ENCODE measurements at places on chromosomes 4 and X.

- no peak for DNase-seq
Measured at GRCh38 chr4:38192516-38192915, 232.3 kb downstream of the PTTG2 start.

DNA sequence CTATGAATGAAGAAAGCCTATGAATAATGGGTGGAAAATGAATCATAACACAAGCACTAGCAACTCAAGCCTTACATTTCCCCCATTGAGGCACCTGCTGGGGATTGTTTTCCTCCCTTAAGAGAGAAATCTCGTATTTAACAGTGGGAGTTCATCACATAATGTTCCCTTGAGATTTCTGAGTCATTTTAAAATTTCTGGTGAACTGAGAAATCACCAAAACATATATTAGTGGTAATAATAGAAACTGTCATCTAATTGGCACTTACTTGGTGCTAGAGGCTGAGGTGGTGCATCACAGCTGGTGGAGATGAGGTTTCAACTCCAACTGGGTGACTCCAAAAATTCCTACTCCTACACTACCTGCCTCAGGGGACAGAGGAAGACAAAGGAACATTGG lies 561.3 kb upstream of the LCORL start:
- no peak for DNase-seq

GRCh38 chr4:168722391-168722790 lies 225.5 kb downstream of the PALLD start:
- DNase-seq, result no peak

GRCh38 chr4:127194281-127194680 lies 438.5 kb upstream of the INTU start:
- no peak for DNase-seq

DNA sequence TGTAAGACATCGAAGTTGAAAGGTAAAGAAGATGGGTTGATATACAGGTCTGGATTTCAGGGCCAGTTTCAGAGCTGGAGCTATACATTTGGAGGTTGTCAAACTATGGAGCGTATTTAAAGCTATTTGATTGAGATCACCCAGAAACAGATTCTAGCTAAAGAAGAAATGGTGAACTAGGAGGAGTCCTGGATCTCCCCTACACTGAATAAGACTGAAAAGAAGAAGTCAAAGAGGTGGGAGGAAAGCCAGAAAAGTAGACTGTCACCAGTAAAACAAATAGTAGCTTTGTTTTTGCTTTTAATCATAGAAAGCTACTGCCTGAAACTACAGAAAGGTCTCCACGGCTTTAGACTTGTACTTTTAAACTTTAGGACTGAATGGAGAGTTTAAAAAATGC lies 5.0 kb upstream of the NDP start:
- no peak for DNase-seq

GRCh38 chr4:41174444-41174843 lies 39.9 kb downstream of the APBB2 start:
- no peak for DNase-seq

- DNase-seq, result peak; percentile 81
Measured at GRCh38 chrX:110002300-110003166, at the start of gene TMEM164. TMEM164 (plus strand) TSS chrX:110003114; CDS start chrX:110003775, 661 bp downstream.

- DNase-seq, result peak; percentile 23
Measured at GRCh38 chrX:23493941-23494374, 159.3 kb downstream of the PTCHD1 start.

- DNase-seq, result no peak
Measured at GRCh38 chr4:41177016-41177415, 37.3 kb downstream of the APBB2 start.

DNA sequence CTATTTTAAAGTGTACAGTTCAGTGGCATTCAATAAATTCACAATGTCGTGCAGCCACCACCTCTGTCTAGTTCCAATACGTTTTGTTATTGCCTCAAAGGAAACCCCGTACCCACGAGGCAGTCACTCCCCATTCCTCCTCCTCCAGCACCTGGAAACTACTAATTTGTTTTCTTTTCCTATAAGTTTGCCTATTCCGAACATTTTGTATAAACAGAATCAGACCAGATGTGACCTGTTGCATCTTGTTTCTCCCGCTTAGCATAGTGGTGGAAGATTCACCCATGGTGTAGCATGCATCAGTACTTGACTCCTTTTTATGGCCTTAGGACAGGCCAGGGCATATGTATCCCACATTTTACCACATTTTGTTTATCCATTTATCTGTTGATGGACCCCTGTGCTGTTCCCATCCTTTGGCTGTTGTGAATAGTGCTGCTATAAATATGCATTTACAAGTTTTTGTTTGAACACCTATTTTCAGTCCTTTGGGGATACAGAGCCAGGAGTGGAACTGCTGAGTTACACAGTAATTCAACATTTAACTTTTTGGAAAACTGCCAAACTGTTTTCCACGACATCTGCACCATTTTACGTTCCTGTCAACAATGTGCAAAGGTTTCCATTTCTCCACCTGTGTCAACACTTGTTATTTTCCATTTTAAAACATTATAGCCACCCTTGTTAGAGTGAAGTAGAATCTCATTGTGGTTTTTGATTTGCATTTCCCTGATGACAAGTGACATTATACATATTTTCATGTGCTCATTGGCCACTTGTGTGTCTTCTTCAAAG lies 57.8 kb upstream of the STX18 start:
- DNase-seq, result no peak

GRCh38 chr4:30952526-30953219 lies 232.5 kb downstream of the PCDH7 start:
- DNase-seq, result no peak

DNA sequence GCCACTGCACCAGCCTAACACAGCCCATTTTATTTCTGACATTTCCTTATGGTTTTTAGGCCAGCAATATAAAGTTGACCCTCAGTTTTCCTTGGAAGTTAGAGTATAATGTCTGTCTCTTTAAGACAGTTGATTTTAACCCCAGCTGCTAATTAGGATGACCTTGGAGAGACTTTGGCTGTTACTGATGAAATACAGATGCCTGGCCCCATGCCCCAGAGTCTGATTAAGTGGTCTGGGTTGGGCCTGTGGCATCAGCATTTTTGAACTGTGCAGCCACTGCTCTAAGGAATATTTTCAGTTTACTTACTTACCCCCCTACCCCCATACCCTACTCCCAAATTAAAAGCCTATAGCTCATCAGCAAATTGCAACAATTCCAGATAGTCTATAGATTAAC lies 85.8 kb downstream of the DCLK2 start:
- peak; percentile 34 for DNase-seq

DNA sequence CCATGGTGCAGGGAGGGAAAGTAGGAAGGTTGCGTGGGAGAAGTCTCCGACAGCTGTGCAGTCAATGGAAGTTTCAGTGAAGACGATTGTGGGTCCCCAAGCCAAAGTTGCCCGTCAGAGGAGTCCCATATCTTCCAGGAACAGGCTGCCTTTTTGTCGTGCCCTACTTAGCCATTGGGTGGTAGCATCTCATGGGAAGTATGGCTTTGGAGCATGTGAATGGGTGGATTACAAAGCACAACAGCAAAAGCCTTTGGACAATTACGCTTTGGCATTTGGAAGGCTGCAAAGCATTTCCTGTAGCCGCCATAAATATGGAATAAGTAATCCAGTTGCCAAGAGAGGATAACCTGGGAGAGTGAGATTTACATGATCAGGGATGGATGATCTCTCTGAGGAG lies 300.7 kb upstream of the BOD1L1 start:
- no peak for DNase-seq

DNA sequence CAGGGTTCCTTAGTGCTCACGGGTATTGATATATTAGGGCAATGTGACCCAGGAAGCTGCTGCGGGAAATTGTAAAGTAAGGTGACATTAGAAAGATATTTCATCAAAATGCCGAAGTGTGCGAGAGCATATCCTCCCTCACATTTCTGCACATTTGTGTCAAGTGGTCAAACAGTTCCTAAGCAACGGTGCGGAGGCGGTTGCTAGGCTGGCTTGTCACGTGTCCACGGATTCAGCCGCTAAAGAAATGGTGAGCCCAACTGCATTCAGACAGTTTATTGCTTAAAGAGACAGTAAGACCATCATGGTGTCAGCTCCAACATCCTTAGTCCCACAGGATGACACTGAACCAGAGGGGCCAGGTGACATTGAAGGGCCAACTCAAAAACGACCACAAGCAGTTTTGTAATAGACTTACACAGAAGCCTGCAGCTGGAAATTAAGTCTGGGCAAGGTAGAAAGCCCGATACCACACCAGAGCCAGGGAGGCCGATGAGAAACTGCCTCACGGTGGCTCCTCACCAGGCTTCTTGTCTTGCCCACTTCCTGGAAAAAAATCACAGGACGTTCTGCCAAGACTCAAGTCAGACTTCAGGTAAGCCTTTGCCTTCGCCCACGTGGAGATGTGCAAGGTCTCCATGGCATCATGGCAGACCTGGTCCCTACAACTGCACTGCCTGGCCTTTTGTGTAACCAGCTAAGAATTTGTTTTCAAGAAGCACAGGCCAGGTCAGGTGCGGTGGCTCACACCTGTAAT lies 50.4 kb downstream of the USP11 start:
- peak; percentile 26 for DNase-seq

DNA sequence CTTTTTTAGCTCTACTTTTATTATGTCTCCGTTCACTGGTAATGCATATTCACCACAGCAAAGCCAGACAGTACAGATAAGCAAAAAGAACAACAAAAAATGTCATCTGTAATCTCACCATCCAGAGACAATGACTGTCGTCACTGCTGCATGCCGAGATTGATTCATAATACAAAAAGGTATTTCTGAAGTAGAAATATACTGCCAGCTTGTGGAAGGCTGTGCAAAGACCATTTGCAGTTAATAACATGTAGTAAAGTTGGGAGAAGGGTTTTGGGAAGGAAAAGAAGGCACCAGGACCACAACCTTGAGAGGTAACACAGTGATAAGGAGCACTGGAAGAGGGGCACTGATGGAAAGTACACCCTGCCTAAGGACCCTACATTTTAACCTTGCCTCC lies 223.0 kb upstream of the ZIC3 start:
- DNase-seq, result no peak

DNA sequence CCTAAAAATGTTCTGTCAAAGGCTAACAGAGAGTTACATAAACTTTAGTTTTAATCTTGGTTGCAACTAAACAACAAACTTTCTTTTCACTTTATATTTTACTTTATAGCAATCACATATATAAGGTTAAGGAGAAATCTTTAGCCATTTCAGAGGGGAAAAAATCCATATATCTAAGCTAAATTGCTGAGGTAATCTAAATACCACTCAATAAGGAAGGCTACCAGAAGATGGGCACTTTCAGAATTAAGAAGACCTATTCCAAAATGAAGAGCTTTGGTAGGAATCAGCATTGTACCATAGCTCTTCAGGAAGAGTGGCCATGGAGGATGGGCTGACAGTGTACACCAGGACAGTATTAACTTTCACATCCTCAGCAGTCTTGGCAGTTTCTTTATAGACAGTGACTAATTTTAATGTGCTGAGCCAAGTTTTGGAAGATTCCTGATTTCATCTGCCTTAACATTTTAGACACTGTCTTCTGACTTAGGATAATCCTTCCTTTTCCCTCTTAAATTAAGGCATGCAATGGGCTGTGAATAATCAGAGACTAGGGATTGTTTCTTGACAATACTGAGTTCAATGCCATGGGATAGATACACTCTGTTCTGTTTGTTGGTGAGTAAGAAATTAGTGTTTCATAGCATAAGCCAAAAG lies 7.1 kb downstream of the FAT4 start:
- DNase-seq, result no peak

GRCh38 chr4:108965016-108965415 lies 202.2 kb upstream of the ETNPPL start:
- no peak for DNase-seq

- DNase-seq, result no peak
Measured at GRCh38 chr4:185167234-185167633, 24.2 kb downstream of the SLC25A4 start.

DNA sequence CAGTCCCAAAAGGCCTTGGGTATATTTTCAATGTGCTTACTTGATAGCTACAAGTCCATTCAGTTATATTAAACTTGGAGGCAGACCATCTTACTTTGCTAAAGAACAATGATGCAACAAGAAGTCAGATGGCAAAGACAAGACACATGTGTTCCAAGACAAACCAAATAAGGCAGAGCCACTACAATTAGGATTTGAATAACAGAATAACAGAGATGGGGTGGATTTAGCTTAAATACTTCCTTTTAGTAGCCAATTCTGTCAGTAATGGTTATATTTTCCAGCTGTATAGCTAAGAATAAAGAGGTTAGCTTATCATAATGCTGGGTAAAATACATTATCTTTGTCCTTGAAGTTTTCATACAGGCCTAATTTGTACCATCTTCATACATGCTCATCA lies 37.7 kb upstream of the FRAS1 start:
- no peak for DNase-seq

DNA sequence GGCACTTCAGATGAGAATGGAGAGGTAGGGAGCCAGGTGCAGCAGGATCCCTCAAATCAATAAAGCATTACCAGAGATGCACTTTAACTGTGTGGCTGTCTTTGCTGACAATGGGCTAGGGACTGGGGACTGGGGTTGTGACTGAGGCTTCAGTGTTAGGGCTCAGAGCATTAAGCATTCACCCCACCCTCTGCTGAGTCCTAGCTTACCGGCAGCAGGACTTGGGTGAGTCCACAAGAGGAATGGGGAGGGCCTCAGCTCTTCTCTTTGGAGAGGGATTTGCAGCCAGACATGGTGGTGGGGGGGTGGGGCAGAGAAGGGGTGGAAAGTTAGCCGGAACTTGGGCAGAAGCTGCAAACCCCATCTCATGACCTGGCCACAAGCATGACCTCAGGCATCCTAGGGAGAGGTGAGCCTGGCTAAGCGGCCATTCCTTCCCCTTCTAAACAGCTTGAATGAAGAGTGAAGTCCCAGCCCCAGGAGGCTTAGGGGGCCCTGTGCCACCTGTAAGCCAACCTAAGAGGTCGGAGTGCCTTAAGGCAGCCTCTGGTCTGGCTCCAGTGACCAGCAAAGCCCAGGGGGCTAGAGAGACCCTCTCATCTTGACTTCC lies 78.4 kb downstream of the STARD8 start:
- no peak for DNase-seq

DNA sequence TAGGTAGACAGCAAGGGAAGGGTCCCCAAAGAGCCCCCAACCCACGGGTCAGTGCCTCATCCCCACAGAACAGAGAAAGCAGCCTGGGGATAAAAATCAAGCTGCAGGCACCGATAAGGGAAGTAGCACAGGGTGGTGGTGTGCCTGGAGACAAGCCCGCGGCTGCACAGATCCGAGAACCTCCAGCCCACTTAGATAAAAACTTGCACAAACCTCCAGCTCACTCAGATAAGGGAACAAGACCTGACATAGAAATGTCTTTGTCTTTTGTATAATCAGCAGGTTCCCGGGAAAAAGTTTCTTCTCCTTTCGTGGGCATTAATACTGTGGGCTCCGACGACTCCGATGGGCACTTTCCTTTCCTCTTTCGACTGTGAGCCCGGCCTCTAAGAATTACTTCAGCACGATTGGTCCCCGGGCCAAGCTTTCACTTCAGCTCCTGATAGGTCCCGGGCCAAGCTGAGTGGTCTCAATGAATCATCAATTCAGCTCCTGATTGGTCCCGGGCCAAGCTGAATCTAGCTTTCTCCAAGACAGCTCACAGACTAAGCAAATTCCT lies 32.4 kb downstream of the PRDX4 start:
- peak; percentile 43 for DNase-seq
